ENCODE measurements at places on chromosomes 5 and 9. TPM values are rescaled to one million over a fixed set of nuclear protein-coding genes. Genes with fewer than 3 reads are reported as not detected.

The MLANA gene
- 0.09 TPM for polyA plus RNA-seq

DNA sequence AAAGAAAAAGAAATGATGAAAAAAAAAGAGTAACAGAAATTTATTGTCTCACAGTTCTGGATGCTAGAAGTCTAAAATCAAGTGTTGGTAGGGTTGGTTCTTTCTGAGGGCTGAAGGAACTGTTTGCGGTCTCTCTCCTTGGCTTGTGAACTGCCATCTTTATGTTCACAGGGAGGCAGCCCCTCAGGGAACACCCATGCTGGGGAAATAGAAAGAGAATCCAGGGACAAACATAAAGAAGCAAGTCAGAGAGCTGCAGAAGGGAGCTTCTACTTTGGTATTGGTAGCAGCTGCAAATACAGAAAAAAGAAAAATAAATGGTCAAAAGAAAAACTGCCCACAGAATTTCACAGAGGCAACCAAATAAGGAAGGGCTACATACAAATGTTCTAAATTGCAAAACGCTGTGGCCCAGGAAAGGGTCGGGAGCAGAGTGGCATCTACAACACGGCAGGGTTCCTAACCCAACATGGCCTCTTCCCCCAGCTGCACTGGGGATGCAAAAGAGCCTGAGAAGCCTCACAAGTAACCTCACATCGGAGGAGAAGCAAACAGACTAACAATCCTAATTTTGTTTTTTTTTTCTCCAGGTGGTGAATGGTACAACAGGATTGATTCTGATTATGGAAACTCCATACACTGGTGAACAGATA is 37.4 kb downstream of the ELOVL7 start:
- H3K36me3 ChIP-seq: no peaks in the 10 kb centered on the region
- no peak overlapping the region for H3K27ac ChIP-seq
- no peaks in the 10 kb centered on the region for H3K27me3 ChIP-seq
- no peaks in the 10 kb centered on the region for H3K4me1 ChIP-seq

DNA sequence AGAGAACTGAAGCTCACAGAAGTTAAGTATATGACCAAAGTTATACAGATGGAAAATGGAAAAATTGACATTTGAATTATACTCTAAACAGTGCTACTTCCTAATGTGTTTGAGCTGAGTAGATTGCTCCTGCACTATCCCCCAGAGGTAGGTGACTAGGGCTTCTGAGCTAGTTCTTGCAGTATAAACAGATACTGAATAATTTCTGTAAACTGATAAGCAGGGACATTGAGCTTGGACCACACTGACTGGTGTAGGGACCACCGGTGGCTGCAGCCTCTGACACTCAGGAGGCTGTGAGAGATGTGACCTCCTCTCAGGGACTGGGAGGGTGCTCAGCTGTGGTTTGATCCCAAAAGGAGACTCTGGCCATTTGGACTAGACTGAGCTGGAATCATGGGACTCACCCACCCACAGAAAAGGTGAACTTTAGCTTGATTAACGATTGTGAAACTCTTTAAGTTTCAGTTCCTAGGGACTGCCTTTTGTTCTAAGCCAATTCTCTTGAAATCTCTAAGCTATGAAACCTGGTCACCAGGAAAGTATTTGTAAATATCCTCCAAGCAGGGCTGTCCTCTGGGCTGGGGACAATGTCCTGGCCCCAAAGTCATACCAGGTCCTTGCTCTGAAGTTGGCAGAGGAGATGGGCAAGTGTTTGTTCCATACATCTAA is 291.5 kb downstream of the SEC61B start:
- H3K4me1 ChIP-seq: no peaks in the 10 kb centered on the region
- no peak overlapping the region for H3K4me3 ChIP-seq
- H3K27me3 ChIP-seq: no peaks in the 10 kb centered on the region
- H3K36me3 ChIP-seq: no peaks in the 10 kb centered on the region

DNA sequence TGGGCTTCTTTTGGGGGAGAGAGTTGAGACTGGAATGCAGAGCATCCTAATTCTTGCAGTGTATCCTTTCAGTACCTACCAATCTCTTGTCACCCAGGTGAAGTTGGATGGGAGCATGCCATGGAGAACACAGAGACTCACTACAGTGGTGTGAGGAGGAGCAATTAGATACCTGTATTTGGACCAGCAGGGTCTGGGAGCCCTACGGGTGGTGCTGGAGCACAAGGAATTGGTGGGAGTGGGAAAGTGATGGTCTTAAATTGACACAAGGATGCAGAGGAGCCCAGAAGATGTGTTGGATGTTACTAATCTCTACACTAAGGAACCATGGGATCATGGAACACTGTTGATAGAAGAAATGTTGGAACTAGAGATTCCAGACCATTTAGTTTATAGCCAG is 212.7 kb downstream of the CHSY3 start:
- H3K4me3 ChIP-seq: no peak overlapping the region
- H3K36me3 ChIP-seq: no peaks in the 10 kb centered on the region
- no peaks in the 10 kb centered on the region for H3K4me1 ChIP-seq
- H3K27ac ChIP-seq: no peak overlapping the region

DNA sequence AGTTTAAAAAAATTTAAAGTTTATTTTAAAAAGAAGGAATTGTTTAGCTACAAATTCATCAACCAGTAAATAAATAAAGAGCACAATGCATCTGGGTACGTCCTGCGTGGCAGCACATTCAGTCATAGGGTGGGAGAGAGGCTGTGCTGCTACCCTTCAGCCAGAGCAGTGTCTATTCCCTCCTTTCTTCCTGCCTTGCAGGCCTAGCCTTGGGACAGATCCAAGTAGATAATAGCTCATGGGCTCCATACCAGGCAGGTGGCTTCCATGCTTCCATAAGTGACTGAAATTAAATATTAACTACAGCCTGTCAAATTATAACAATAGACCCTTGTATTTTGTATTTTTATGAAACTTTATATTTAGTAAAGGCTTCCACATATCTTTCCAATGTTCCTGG is 408.3 kb upstream of the RGMB start:
- H3K36me3 ChIP-seq: no peaks in the 10 kb centered on the region
- no peak overlapping the region for H3K27ac ChIP-seq
- H3K4me1 ChIP-seq: no peaks in the 10 kb centered on the region
- no peak overlapping the region for H3K4me3 ChIP-seq
- DNase-seq: no peak

DNA sequence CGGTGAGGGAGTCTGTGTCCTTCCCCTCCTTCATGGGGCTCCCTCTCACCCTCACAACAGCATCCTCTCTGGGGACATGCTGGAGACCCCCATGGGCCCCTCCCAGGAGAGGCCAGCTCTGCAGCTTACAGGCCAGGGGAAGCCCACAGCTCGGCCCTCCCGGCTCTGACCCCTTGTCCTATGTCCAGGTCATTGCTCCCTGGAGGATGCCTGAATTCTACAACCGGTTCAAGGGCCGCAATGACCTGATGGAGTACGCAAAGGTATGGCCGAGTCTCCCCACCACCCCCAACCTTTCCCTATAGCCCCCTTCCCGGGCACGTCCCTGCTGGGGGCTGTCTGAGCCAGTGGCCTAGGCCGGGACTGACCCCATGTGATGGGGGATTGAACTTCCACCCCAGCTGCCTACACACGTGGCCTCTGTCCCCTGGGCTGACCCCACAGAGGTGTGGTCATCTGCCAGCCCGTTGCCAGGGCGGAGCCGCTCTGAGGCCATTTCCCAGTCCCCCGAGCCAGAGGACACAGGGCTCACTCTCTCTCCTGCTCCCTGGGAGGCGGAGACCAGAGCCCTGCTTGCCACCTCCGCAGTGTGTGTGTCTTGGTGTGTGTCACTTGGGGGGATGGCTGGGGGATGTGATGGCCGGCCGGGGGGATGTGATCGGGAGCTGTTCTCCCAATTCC is 21.9 kb downstream of the ASS1 start:
- no peak for DNase-seq
- peaks cover 94% of the 10 kb centered on the region for H3K27me3 ChIP-seq
- H3K4me3 ChIP-seq: no peak overlapping the region
- no peaks in the 10 kb centered on the region for H3K4me1 ChIP-seq

Measured in thymus (tissue), 14 donors.